ENCODE measurements at places on chromosomes 1 and 21. TPM values are rescaled to one million over a fixed set of nuclear protein-coding genes. Genes with fewer than 3 reads are reported as not detected.

The ACTL8 gene
- total RNA-seq, result not detected

The DCDC2B gene
- total RNA-seq, result 10.0 TPM

The RAP1GAP gene
- total RNA-seq, result 41.4 TPM

The KAZN gene
- total RNA-seq, result 18.8 TPM

The CAP1 gene
- total RNA-seq, result 170 TPM

The SSBP3 gene
- 35.4 TPM for total RNA-seq

GRCh38 chr1:97424209-97424608 lies 496.6 kb downstream of the DPYD start:
- no peaks in the 10 kb centered on the region for H3K4me1 ChIP-seq
- H3K4me3 ChIP-seq, result no peak overlapping the region
- no peak overlapping the region for H3K27ac ChIP-seq
- DNase-seq, result no peak
- no peaks in the 10 kb centered on the region for H3K36me3 ChIP-seq
- no peaks in the 10 kb centered on the region for H3K27me3 ChIP-seq

- no peak for DNase-seq
- no peaks in the 10 kb centered on the region for H3K27me3 ChIP-seq
- H3K36me3 ChIP-seq, result no peaks in the 10 kb centered on the region
These were observed 973.2 kb downstream of the NCAM2 start for GRCh38 chr21:21971384-21971783.

DNA sequence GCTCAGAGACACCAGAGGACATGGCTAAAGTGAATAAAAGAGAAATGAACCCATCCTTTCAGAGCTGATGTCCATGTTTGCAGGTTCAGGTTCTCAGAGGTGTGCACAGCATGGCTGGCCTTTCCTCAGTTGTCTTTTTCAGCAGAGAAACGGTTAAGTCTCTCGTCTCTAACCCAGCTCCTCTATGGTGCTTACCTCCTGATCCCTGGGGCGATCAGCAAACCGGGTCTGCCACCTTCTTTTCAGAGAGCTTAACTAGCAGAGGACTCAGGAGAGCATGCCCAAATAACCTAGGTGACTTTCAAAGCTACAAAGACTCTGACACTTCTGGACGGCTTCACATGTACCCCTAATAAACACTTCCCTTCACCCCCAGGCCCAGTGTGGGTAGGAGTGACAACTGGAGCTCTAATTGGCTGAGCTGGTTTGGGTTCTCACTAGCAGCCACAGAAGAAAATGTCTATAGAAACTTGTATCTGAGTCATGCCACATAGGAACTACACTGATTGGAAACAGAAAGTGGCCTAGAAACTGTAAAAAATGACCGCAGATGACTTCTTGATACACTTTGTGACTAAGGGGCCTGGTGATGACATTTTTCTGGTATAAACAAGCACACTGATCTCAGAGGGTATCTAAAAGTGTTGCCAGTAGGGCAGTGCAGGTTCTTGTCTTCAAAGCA lies at the start of gene AIM2:
Gene AIM2 (minus strand): TSS at position 329 of the 682 bp plus-strand sequence. CDS start 3,267 bp downstream, outside the sequence.
- H3K27ac ChIP-seq, result peak within 1 kb of the TSS; percentile 71
- peaks cover 2% of the 10 kb centered on the region for H3K27me3 ChIP-seq
- no peaks in the 10 kb centered on the region for H3K4me1 ChIP-seq
- H3K4me3 ChIP-seq, result no peak within 1 kb of the TSS

DNA sequence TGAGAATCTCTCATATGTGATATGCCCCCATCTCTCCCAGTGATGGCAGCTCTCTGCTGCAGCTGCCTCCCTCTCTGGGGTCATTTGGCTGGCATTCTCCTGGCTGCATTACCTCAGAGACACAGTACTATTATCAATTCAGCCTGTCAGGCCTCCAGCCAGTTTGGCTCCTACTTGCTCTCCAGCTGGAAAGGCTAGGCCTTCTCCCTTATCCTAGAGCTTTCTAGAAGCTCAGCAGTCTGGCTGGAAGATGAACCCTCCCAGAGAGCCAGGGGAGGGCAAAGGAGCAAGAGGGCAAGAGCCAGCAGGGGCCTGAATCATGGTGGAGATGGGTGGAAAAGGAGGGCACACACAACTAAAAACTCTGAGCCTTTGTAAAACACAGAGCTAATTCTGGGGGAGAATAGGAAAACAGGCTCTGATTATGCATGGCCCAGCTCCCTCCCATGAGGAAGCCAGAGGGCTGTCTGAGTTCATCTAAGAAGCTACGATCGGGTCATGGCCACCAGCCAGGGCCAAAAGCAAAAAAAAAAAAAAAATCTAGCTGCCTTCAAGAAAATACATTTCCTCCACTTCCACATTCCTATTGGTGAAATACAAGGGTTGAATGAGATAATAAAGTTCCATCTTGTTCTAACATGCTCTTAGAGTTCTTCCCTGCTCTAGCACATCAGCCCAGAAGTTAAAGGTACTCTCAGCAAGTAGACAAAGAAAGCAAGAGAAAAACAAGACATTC lies 8.8 kb downstream of the LAMB3 start:
- H3K4me1 ChIP-seq, result peaks cover 61% of the 10 kb centered on the region
- H3K4me3 ChIP-seq, result no peak overlapping the region
- H3K36me3 ChIP-seq, result no peaks in the 10 kb centered on the region
- H3K27ac ChIP-seq, result peak overlapping the region; percentile 55
- DNase-seq, result peak; percentile 94
- no peaks in the 10 kb centered on the region for H3K27me3 ChIP-seq

- no peaks in the 10 kb centered on the region for H3K27me3 ChIP-seq
- DNase-seq, result peak; percentile 80
- peak within 1 kb of the TSS; percentile 22 for H3K4me3 ChIP-seq
- peak within 1 kb of the TSS; percentile 80 for H3K27ac ChIP-seq
- H3K36me3 ChIP-seq, result no peaks in the 10 kb centered on the region
These were observed at the start of gene SGIP1 for GRCh38 chr1:66533804-66534740. Gene SGIP1, plus strand, starts transcription at chr1:66534153. Its CDS starts 206 bp downstream, at chr1:66534359.

DNA sequence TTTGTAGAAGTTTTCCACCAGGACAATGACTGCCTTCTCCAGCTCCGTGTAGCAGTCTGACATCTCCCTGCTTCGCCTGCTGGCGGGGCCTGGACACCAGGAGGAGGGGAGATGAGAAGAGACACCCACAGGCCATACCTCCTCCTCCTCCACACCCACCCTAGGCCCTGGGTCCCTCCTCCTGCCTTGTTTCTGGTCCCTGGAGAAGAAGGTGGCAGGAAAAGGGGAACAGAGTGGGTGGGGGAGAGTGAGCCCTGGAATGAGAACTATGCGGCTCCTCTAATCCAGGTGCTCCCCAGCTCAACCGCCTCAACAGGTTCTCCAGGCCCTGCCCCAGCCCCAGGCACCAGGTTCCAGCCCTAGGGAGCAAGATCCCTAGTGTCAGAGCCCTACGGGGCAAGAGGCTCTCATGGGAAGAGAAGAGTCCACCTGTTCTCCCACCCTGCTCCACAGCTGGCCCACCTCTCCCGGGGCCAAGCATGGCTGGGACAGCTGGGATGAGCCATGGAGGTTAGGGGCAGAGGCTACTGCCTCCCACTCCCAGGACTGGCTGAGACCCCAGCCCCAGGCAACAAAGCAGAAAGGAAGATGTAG lies 4.8 kb downstream of the S100A16 start:
- H3K36me3 ChIP-seq, result peaks cover 2% of the 10 kb centered on the region
- H3K27me3 ChIP-seq, result no peaks in the 10 kb centered on the region
- H3K27ac ChIP-seq, result peak overlapping the region; percentile 74
- peaks cover 11% of the 10 kb centered on the region for H3K4me1 ChIP-seq
- peak overlapping the region; percentile 50 for H3K4me3 ChIP-seq

- no peaks in the 10 kb centered on the region for H3K36me3 ChIP-seq
- H3K4me1 ChIP-seq, result peaks cover 3% of the 10 kb centered on the region
- DNase-seq, result no peak
- H3K4me3 ChIP-seq, result no peak overlapping the region
These were observed 187.0 kb downstream of the TPR start for GRCh38 chr1:186188004-186188539.

DNA sequence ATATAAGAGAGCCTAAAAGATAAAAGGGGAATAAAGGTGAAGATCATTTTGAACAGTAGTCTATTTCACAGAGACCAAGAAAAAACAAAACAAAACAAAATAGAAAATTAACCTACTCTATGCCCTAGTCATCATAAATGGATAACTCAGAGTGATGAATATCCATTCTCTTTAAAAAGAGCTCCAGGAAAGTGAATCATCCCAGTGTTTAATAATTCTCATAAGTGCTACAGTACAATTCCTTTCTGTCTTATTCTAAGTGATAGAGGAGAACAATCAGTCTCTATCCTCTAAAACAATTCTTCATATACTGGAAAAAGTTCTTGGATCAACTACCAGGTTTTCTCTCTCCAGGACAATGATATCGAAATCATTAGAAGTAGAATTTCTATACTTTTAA lies 45.8 kb downstream of the GDAP2 start:
- no peaks in the 10 kb centered on the region for H3K36me3 ChIP-seq

DNA sequence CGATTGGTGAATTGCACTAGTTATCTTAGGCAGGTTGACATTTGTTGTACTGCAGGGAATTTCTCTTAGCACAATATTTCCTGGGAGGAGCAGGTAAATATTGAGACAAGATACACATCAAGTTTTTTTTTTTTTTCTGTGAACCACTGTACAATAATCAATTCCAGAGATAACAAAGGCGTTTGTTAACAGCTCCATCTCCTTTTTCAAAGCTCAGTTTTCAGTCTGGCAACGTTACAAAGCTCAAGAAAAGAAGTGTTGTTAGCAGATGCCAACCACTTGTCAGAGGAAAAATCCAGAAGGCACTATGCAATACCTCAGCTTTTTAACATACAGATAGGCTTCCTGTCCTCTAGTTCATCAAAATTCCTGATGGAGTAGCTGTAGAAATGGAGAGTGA lies 40.9 kb upstream of the DAB1 start:
- DNase-seq, result peak; percentile 9
- H3K4me1 ChIP-seq, result no peaks in the 10 kb centered on the region
- no peak overlapping the region for H3K27ac ChIP-seq
- H3K4me3 ChIP-seq, result no peak overlapping the region
- H3K36me3 ChIP-seq, result no peaks in the 10 kb centered on the region

GRCh38 chr1:209095627-209096595 lies 487.6 kb upstream of the CAMK1G start:
- no peaks in the 10 kb centered on the region for H3K36me3 ChIP-seq
- no peaks in the 10 kb centered on the region for H3K4me1 ChIP-seq
- DNase-seq, result no peak
- no peak overlapping the region for H3K27ac ChIP-seq

GRCh38 chr1:41394369-41394744 lies 33.1 kb downstream of the FOXO6 start:
- no peak overlapping the region for H3K27ac ChIP-seq
- peaks cover 3% of the 10 kb centered on the region for H3K27me3 ChIP-seq
- peaks cover 6% of the 10 kb centered on the region for H3K4me1 ChIP-seq

- H3K27ac ChIP-seq, result no peak overlapping the region
- peak; percentile 85 for DNase-seq
- no peaks in the 10 kb centered on the region for H3K36me3 ChIP-seq
- no peak overlapping the region for H3K4me3 ChIP-seq
These were observed 18.6 kb upstream of the ADGRB2 start for GRCh38 chr1:31782421-31783410.

GRCh38 chr21:34992180-34992579 lies 56.9 kb downstream of the RUNX1 start:
- H3K4me3 ChIP-seq, result no peak overlapping the region
- peaks cover 7% of the 10 kb centered on the region for H3K4me1 ChIP-seq
- no peak overlapping the region for H3K27ac ChIP-seq
- no peaks in the 10 kb centered on the region for H3K27me3 ChIP-seq

- DNase-seq, result no peak
- peaks cover 3% of the 10 kb centered on the region for H3K4me1 ChIP-seq
- H3K4me3 ChIP-seq, result no peak overlapping the region
- H3K27me3 ChIP-seq, result no peaks in the 10 kb centered on the region
- H3K36me3 ChIP-seq, result no peaks in the 10 kb centered on the region
These were observed 70.9 kb upstream of the ADGRL2 start for GRCh38 chr1:81729818-81730217.
